Renal pelvis (tissue), 12 donors: ENCODE measurements at places on chromosomes 6 and 20. TPM values are rescaled to one million over a fixed set of nuclear protein-coding genes. Genes with fewer than 3 reads are reported as not detected.
A peak's percentile ranks its signal among the peaks of the same experiment; 100 is the strongest.

GRCh38 chr6:154218301-154218700, 138.3 kb downstream of the IPCEF1 start:
- DNase-seq: peak; percentile 42

DNA sequence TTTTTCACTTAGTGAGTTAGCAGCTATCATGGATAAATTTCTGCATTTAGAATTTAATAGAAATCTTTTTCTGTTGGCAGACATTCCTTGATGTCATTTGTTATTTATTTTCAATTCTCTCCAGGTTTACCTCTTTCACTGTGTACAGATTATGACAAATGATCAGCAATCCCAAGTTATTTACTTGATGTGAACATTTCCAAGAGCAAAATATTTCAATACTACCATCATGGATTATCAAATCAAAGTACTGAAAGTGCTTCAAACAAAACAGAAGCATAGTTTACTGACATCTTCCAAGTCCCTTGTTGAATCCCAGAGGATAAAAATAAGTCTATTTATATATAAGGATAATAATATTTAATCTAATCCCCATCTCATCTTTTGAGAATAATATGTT, 852.2 kb upstream of the CITED2 start:
- DNase-seq: no peak

DNA sequence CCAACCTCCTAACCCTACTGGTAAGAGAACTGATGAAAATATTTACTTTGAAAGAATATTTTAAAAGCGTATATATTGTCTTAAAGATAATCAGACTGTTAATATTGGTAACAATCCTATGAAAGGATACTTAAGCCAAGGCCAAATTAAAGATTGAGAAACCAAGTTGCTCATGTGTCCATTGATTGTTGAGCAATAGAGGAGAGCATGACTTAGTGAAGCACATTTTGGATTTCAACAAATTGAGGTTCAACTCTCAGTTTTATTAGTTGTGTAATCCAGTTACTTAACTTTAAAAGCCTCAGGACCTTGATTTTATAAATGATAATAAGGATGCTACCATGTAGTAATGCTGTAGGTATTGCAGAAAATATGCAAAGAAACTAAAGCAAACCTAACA, 56.8 kb downstream of the PRL start:
- DNase-seq: no peak

MACROD2 gene
- polyA plus RNA-seq: 13.4 TPM

GRCh38 chr6:56552187-56553130, 90.2 kb downstream of the DST start:
- no peak for DNase-seq

OPRM1 gene
- 0.06 TPM for polyA plus RNA-seq

TDP2 gene
- polyA plus RNA-seq: 63.0 TPM
